Pons (tissue), 1 donor: ENCODE measurements at places on chromosomes 5 and 9.

- DNase-seq: no peak
Measured at GRCh38 chr5:138212828-138213160, 329 bp downstream of the CDC23 start.

DNA sequence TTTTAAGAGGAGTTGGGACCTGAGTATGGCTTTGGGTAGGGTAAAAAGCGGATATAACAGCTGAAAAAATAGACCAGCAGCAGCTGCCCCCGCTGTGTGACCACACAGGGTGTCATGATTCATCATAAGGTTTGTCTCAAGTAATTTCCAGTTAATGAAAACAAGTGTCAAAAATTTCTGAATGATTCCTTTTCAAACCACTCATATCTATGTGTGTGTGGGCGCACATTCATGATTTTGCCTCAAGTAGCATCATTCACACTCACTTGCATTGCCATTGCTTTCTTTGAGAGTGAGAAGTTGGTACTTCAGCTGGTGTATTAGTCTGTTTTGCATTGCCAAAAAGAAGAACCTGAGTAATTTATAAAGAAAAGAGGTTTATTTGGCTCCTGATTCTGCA lies 12.1 kb upstream of the TNFAIP8 start:
- DNase-seq: no peak

DNA sequence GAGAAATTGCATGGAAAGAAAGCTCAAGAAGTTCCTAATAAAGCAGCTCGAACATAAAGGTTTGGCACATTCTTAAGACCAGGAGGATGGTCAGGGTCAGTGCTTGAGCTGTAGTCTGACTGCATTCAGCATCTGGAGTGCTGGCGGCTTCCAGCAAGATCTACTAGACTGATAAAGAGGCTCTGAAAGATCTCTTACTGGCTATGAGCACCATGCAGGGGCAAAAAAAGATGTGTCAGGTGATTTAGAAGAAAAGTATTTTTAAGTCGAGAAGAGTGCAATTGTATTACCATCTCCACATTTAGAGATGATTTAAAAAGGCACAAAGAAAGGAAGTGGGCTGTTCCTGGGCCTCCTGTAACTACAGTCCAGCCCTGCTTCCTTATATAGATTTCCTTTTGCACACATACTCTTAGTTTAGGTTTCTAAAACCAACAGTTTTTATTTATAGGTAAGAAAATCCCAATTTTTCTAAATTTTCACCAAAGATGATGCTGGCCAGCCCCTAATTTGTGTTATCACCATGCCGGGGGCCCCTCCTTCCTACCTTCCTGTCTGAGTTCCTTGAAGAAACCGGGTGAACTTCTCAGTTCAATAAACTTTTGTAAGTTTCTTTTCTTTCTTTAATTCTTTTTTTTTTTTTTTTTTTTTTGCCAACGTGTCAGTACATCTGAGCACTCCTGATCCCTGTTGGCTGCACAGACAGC lies 65.9 kb upstream of the PLPP1 start:
- DNase-seq: peak; percentile 72

GRCh38 chr5:140497897-140498296 lies 49.6 kb upstream of the EIF4EBP3 start:
- DNase-seq: no peak

DNA sequence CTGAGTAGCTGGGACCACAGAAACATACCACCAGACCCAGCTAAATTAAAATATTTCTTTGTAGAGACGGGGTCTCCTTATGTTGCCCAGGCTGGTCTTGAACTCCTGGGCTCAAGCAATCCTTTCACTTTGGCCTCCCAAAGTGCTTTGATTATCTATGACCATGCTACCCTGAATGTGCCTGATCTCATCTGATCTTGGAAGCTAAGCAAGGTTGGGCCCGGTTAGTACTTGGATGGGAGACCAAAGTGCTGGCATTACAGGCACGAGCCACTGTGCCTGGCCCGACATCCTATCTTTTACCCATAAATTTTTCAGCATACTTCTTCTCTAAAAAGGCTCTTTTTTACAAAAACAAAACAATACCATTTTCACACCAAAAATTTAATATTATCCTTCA lies 137.0 kb upstream of the LRRTM2 start:
- no peak for DNase-seq

DNA sequence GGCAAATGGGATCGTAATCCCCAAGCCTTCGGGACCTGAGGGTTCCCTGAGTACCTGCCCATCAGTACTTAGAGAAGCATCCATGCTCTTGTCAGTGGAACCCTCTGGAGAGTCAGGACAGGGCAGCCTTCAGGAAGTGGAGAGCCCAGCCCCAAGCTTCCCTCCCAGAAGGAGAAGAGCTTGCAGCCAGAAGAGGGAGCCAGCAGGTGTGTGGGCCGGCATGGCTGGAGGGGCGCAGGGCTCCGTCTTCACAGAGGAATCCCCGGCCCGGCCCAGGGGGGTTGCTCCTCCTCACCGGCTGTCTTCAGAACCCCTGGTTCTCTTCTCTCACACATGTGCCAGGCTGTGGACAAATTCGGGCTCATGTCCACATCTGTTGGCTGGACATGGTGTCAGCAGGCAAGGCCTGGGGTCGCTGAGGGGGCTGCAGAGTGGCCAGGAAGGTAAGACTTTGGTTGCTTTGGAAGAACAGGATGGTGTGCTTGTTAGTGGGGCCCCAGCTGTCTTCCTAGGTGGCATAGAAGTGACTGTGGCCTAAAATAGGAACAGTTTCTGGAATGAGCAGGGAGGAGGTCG lies 58.9 kb upstream of the RXRA start:
- DNase-seq: no peak

DNA sequence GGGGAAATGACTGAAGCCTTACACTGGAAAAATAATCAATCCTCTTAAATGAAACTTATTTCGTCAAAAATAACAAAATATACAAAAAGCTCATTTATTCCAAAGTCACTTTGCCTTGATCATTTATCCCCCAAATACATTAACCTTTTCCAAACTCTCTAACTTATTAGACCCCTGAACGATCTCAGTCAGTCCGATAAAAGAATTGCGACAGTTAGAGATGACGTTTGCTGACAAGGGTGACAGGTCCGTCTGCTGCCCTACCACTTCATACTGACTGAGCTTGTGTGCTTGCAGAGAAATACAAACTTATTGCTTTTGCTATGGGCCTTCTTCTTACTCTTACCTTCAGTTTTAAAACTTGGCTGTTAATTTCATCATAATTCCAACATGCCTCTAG lies 169.7 kb downstream of the ZDHHC21 start:
- no peak for DNase-seq

- DNase-seq: no peak
Measured at GRCh38 chr5:18455521-18455920, 821.3 kb downstream of the TAF11L14 start.

GRCh38 chr9:129816501-129817435 lies 7.2 kb downstream of the TOR1A start:
- DNase-seq: no peak

DNA sequence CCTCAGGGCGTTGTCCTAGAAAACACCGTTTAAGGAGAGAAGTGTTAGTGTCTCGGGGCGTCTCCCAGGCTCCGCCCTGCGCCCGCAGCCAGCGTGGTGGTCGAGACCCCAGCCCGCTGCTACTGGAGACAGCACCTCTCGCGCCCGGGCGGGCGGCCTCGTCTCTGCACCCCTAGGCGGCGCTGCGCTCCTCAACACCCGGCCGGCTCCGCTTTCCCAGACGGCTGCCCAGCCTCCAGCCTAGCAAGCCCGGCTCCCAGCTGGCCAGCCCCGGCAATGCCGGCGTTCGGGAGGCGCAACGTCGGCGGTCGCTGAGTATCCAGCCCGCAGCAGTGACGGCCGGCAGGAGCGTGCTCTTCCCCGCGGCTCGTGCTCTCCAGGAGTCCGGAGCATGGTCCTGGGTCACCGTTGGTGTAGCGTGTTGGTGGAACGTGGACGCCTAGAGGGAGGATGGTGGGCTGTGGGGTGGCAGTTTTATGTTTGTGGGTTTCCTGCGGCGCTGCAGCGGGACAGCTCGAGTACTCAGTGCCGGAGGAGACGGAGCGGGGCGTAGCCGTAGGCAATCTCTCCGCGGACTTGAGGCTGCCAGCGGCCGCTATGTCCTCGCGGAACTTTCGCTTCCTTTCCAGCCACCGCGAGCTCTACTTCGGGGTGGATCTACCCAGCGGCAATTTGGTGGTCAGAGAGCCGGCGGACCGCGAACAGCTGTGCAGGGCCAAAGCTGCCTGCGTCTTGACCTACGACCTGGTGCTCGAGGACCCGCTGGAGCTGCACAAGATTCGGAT lies 536 bp downstream of the PCDHAC1 start:
- DNase-seq: peak; percentile 61

DNA sequence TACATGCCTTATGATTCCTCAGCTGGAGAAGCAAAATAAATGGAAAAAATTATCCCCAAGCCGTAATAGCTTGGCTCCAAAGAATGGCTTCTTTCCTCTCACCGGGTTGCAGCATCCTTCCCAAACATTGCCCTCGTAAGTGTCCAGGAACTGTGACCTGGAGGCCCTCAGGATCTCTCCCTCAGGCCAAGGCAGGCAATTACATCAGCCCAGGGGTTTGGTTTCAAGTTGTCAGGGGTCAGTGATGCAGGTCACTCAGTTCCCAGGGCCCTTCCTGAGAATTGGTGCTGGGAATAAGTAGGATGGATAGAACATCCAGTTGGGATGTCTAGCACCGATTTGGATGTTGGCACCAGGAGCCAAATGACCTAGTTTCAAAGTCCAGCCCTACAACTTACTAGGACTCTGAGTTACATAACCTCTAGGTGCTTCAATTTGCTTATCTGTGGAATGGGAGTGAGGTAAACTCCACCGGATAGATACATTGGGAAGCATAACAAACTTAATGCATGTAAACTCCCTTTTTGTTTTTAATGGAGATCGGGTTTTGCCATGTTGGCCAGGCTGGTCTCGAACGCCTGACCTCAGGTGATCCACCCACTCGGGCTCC lies 133.5 kb upstream of the DAP start:
- no peak for DNase-seq

DNA sequence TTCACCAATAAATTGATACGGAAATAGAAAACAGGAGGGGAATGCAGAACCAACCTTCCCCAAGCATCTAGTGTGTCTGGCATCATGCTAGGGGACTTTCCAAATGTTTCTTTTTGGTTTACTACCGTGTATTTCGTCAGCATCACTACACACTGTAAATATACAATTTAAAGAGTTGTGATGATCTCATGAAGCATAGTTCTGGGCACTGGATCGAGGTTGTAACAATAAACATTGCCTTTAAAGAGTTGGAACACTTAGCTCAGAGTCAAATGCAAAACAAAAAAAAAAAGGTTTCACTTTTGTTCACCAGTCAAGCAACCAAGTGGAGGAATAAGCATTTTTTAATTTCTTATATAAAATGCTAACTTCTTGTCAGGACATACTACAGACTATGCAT lies 2.9 kb upstream of the SCAI start:
- DNase-seq: no peak

- DNase-seq: no peak
Measured at GRCh38 chr5:30574761-30575160, 618.7 kb upstream of the CDH6 start.

- DNase-seq: no peak
Measured at GRCh38 chr9:74414325-74414724, 82.8 kb upstream of the RORB start.

GRCh38 chr5:4781299-4781698 lies 358.8 kb upstream of the ADAMTS16 start:
- DNase-seq: no peak

DNA sequence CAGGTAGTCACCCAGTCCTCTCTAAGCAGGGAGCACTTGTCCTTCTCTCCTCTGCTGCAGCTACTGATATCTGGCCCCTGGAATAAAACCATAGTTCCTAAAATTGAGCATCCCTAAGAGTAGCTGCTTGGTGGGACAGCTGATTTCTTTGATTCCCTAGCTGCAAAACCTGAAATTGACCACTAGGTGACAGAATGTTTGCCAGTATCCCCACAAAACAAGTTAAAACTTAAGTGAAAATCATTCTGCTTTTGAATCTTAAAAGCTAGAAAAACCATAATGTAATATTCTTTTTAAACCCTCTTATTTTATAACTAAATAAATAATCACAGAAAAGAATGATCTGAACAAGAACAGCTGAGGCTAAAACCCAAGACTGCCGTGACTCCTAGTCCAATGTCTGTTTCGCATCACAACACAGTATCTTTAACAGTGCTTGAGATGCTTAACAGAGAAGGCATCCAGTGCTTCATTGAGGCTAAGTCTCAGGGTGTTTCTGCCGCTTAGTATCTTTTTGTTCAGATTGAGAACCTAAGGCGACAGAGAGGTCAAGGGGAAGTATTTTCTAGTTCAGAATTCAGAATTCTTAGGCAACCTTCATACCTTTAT lies 24.4 kb upstream of the TAL2 start:
- no peak for DNase-seq

DNA sequence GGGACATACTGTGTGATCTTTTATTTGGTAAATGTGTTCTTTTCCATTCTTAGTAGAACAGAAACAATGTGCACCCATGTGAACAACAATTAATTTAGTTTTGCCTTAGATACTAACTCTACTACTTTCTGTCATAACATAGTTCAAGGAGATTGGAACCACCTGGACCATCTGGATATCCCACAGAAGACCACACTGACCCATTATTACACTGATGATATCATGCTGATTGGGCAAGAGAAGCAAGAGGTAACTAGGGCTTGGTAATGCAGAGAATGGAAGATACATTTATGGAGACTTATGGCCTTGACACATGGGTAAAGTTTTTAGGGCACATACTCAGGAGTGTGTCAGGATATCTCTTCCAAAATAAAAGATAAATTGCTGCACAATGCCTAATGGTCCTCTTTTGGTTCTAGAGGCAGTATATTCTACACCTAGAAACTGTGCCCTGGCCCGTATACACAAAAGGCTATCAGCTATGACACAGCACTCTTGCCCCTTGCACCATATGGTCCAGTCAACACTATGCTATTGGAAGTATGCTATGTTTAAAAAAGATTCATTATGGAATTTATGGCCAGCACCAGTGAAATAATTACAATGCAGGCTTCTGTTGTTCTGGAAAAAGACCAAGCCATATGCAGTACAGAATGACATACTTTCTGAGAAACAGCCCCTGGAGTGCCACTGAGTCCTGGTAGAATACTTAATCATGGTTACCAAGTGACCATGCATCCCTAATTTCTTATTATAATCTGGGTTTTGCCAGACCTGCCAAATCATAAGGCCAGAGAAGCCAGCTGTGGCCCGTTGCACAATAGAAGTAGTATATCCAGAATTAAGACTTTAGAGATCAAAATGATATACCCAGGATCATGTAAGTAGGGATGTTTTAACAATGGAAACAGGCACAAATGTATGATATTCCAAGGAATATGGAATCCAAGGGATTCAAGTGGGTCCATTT lies 41.6 kb upstream of the MROH2B start:
- DNase-seq: no peak
